ENCODE measurements at places on chromosomes 5 and 9.
A peak's percentile ranks its signal among the peaks of the same experiment; 100 is the strongest.

DNA sequence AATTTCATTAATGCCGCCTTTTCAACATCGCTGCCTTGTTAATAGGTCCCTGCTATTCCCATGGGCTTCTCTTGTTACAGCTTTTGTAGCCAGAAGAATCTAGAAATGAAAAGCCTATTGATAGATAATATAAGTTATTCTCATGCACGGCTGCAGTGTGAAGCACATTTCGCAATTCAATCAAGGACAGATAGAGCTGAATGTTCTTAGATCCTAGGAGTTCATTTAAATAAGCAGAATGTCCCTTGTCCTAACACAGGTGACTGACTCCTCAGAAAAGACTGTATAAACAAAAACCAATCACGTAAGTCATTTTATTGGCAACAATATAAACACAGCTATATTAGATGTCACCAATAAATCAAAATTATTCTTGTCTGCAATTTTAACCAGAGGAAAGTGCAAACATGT lies 9.4 kb downstream of the GLIS3 start:
- DNase-seq: no peak

DNA sequence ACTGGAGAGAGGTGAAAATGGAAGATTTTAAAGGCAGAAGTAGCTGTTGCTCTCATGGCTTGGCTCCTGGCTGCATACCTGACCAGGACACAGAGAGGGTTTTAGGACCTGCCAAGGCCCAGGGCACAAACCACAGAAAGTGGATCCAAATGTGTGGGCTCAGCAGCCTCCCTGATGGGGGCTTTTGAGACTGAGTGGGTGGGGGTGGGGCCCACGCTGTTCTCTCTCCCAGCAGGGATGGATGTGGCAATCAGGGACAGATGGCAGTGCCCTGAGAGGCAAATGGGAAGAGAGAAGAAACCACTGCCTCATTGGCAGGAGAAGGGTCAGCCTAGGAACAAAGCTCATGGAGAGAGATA lies 34.9 kb upstream of the TIFAB start:
- DNase-seq: no peak

DNA sequence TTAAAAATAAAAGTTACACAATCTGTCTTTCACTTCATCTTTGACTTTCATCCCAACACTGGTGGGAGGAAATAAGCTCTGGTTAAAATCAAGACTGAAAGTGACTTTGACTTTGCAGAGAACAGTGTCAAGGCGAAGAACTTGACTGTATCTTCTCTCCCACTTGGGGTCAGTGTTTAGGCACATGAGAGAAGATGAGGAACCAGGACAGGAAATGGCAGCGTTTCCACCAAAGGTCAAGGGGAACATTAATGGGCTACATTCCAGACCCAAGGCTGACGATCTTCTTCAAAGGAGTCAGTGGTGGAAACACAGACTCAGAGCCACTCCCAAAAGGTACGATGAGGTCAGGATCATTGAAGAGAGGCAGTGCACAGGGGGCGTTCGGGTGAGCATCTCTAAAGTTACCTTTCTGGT lies 409.5 kb downstream of the ARHGEF28 start:
- DNase-seq: peak; percentile 70

GRCh38 chr5:107724642-107725041 lies 53.9 kb upstream of the EFNA5 start:
- DNase-seq: no peak

DNA sequence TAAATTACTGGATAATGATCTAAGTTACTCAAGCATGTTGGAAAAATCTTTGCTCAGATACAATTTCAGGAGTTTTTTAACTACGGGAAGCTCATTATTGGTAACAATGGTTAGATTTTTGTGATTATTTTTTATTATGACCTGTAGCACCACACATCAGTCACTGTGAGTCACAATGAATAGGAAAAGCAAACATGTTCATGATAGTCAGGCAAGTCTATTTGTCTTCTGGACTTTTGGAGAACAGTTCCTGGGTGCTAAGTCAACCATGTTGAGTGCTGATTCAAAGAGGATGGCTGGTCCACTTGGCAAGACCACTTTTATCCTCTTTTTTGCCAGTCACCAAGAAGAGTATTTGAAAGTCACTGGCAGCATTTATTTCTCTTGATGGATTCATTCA lies 403.2 kb downstream of the KIF4B start:
- no peak for DNase-seq

DNA sequence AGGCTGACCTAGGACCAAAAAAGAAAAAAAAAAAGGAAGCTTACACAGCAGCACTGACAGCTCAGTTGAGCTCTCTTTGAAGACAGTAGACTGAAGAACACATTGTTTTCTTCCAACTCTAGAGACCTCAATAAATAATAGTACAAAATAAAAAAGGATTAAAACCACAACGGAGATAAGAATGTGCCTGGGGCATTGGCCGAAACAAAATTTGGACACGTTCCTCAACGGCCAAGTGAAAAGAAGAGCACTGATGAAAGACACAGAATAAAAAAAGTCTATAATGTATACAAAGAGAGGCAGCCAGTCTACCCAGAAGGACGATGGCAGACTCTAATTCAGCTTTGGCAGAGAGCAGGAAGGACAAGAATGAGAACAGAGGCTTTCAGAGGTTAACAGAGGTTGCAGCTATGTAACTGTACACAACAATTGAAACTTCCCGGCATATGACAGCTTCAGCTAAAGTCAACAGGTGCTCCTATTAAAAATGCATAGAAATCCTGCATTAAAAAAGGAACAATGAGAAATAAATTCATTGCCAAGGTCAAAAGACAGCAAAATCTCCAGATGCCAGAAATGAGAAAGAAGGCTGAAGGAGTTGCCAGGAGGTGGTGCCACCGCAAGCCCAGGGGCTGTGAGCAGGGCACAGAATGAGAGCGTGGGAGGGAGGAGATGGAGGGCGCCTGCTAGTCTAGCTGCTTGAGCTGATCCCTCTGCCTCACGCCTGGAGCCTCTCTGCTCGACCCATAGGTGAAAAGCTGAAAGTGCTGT lies 113.9 kb downstream of the DCP2 start:
- no peak for DNase-seq

DNA sequence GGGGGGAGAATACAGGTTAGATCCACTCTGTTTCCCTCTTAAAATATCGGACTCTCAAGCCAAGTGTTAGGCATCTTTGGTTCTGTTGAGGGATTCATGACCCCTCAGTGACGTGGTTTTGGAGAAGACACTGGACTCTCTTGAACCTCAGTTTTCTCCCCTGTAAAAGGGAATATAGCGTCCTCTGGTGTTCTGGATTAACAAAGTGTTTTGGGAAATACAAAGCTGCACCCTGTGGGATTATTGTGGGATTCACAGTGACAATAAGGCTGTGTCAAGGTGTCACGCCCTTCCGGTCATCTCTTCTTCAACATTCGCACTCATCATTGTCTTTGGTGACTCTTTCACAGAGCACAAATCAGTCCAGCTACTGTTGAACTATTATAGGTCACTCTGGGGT lies 139.0 kb downstream of the IRX1 start:
- DNase-seq: no peak

DNA sequence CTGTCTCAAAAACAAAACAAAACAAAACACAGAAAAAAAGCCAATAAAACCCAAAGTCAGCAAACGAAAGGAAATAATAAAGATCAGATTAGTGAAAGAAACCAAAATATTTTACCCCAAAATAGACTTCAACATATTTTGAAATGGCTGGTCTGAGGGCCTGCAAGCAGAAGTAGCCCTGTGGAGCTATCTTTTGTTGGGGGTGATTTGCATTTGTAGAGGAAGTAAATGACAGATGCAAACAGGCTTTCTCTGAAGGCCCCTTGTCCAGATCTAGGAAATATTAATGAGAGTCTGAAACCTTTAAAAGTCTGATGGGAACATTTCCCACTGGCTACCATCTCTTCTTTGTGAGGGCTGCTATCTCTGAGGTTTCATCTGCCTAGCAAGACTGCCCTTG lies 74.0 kb downstream of the GCNT4 start:
- no peak for DNase-seq

DNA sequence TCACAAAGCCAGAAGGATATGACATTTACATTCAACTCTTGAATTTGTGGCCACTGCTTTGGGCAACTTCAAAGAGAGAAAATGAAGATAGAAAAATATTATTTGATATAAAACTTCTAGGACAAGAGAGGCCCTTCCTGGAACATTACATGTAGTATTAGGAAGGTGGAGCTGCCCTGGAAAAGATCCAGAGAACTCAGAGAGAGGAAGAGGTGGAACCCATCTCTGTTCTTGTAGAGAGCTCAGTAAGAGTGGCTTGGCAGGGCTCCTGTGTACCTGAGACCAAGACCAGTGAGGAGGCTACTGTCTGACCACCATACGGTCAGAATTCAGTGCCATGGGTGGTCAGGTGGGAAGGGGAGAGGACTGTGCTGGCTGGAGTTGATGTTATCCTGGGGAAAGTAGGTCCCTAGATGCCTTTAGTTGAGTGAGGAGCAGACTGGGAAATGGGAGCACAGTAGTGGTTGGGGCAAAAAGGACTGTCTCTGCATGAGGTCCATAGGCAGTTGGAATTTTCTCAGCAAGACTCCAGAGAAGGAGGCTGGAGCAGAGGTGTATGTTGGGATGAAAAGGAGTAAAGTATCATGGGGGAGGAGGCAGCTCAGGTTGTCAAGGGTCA lies 7.6 kb downstream of the TGFBI start:
- DNase-seq: no peak

DNA sequence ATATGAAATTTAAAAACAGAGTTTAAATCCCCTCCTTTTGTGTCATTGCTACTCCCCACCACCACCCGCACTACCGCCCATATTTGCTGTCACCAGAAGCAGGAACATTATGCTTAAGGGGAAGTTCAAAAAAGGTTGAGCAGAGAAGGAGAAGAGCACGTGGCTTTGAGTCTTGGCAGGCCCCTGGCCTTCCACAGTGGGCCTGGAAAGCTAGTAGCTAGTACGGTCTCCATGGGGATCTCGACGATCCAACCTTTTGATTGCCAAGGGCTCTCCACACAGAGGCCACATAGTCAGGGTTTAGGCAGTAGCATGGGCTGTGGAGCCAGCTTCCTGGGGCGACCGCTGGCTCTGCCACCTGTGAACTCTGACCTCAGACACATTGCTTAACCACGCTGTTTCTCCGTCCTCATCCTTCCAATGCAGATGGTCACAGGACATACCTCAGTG lies 90.1 kb downstream of the GOLPH3 start:
- DNase-seq: no peak

- DNase-seq: no peak
Observed at GRCh38 chr5:16600946-16601345, 15.9 kb downstream of the RETREG1 start.

GRCh38 chr5:74146796-74147195 lies 493.7 kb downstream of the ENC1 start:
- DNase-seq: no peak

DNA sequence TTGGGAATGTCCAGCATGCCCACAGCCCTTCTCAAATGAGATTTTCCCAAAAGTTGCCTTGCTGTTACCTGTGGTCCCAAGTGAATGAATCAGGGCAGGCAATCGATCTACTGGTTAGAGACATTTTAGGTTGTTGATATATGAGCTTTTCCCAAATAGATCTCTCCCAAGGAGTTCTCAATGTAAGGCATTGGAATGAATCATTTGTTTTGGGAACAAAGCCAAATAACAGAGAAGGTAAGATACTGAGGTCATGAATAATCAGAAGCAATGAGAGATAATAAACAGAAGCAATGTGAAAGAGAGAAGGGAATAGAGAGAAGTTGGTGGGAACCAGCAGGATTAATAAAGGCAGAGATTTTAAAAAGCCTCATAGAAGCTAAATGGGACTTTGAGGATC lies 93.6 kb upstream of the FER start:
- DNase-seq: no peak

DNA sequence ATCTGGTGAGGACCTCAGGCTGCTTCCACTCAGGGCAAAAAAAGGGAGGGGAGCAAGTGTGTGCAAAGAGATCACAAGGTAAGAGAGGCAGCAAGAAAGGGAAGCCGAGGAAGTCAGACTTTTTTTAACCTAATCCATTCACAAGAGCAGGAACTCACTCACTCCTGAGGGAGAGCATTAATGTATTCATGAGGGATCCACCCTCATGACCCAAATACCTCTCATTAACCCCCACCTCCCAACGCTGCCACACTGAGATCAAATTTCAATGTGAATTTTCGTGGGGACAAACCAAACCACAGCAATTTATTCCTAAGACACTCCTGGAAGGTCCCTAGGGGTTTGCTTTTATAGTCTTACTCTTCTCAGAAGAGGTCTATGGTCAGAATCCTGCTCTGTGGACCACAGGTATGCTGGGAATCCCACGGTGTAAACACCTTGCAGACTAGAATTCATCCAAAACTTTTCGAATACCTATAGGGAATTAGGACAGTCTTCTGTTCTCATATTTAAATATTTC lies 108.7 kb downstream of the HSD17B3 start:
- DNase-seq: no peak

DNA sequence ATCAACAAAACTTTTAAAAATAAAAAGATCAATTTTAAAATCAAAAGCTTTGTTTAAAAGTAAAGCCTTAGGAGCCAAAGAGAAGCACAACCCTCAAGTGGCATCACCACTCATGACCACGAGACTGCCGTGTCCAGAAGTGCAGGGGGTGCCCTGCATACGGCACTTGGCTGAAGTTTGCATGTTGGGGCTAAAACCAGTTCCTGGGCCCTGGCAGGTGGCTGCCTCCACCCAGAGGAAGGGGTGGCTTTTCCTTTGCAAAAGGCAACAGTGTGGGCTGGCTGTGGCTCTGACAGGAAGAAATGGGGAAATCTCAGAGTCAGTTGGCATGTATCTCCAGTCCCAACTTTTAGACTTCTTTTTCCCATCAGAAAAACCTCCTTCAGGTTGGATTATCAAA lies 15.3 kb downstream of the TRMO start:
- no peak for DNase-seq

GRCh38 chr9:110579034-110579861 lies at the start of gene SVEP1:
Gene SVEP1, minus strand, starts transcription at chr9:110579741. Its CDS starts 198 bp downstream, at chr9:110579543.
- DNase-seq: peak; percentile 56

DNA sequence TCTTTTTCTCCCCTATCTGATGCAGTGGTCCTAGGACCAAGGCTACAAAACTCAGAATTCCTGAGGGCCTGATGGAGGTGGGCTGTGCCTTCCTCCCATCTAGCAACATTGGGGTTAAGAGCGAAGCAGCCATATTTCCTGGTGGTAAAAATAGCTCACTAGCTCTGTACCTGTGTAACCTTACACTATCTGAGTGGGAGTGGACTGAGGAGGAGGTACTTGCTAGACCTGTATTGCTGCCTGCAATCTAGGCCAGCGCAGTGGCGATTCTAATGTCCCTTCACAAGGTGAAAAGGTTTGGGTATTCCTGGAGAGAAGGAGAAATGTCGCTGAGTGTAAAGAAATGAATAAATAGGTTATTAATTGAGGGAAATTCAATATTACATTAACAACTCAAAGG lies 80.2 kb upstream of the LIFR start:
- no peak for DNase-seq
